ELF-1 (cell line): ENCODE measurements at places on chromosomes 2 and 18.
A peak's percentile ranks its signal among the peaks of the same experiment; 100 is the strongest.

- DNase-seq = no peak
Observed at GRCh38 chr2:210633699-210634098, 77.3 kb downstream of the CPS1 start.

DNA sequence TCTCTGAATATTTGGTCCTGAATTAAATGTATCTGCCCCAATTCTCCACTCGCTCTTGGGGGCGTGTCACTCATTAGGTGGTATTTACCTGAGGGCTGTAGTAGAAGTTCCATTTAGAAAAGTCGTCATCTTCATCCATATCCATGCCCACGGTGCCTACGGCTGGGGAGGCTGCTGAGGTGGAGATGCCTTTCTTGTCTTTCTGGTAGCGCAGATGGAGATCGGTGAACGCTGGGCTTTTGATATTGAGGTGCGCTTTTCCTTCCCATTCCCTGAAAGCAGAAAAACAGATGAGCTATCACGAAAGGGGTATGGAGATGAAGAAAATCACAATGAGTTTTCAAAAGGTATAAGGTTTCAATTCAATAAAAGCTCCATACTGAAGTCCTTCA lies 39.7 kb downstream of the APOB start:
- no peak for DNase-seq

DNA sequence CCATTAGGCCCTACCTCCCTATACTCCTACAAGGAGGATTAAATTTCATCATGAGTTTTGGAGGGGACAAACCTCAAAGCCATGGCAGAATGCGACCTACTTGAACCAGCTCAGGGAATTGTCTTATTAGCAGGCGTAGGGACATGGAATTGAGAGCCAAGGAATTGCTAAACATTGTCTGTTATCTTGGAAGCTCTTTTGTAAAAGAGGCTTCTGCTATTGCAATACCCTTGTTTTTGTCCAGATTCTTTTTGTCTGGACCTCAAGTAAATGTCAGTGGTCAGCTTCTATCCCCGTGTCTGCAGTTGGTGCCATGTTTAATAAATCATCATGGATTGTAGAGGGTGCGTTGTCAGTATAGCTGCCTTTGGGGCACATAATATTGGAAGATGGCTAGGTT lies 62.3 kb downstream of the RHBDD1 start:
- no peak for DNase-seq

- no peak for DNase-seq
Observed at GRCh38 chr18:35500113-35500512, 2.4 kb upstream of the INO80C start.

GRCh38 chr18:48580782-48581181 lies 42.0 kb downstream of the CTIF start:
- DNase-seq = peak; percentile 84

DNA sequence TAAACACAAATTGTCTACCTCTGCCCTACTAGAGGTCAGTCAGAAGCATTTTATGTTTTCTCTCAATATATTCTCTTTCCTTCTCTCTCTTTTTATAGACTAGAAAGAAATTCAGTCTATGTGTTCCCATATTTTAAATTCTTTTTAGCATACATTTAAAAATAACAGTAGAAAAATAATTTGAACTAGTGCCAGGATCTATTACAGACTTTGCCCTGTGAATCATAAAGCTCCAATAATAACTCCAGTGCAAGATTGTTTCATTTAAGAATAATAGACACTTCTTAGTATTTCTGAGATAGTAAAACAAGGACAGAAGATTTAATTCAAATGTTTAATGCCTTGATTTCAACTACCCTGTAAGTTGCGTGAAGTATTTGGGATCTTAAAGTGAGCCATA lies 60.1 kb downstream of the ITGB6 start:
- DNase-seq = no peak

- no peak for DNase-seq
Observed at GRCh38 chr18:47983055-47983454, 52.6 kb upstream of the SMAD2 start.

- no peak for DNase-seq
Observed at GRCh38 chr18:35408843-35409261, 31.7 kb upstream of the ZNF396 start.

DNA sequence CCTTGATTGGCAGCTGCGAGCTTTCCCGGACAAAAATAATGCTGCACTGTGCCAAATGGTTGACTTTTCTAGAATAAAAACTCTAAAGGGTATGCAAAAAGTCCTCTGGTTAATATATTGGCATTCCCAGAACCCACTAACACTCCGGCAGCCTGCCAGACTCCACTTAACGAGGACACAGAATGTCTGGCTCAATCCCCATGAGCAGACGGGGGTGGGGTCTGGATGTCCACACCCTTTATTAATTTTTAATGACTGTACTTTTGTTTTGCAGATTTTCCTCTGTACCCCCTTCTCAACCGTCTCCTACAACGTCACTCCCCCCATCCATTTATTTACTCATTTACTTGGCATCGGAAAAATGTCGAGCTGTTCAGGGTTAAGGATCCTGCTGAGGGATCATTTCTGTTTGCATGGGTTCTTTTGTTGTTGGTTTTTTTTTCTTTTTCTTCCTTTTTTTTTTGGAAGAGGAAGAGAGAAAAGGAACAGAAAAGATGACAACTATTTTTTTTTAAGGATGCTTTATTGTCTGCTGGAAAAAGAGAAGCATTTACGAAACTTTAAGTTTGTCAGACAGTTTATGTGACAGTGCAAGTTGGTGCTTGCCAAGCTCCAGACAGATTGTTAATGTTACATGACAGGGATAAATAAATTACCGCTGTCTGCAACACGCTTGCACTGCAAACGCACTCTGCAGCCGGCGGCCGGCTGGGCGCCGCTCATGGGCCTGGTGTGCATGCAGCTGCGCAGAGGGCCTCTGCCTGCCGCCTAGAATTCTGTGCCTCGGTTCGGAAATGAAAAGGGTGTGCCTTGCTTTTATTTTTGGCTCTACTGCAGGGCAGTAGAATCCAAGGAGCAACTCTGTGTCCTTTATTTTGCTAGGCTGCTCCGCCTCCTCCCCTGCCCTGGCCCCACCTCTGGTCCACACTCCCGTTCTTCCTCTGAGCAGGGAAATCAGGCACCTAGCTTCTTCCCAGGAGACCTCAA lies 3.6 kb downstream of the LDLRAD4 start:
- no peak for DNase-seq
